ENCODE measurements at places on chromosomes 13 and 19.

DNA sequence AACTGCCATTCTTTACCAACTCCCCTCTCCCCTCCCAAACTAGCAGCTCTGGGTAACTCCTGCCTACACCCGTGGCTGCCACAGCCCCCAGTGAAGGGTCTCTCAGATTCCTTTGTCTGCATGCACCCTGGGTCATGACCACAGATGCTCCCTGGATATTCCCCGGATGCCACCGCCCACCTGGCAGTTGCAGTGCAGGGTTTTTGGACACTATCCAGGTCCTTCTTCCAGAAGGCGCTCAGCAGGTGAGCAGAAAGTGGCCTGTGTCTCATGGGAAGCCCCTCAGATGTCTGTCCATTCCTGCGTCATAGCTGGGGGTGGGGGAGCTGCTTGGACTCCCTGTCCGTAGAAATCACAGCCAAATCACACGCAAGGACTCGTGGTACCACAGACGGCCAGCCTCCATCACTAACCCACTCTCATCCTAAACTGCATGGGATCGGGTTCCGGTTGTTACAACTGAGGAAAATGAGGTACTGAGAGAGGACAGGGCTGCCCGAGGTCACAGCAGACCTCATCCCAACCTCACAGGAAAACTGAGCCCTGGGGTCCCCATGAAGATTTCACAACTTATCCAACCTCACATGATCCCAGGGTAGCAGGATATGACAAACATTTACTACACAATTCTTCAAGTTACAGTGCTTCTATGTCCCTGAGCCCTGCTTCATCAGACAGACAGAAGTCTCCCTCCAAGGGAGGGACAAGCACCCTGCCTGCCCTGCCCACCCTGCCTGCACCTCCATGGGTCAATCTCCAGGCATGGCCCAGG is 38.6 kb downstream of the ELL start:
- DNase-seq, result no peak

- DNase-seq, result no peak
Measured at GRCh38 chr13:101941095-101941783, 460.6 kb downstream of the FGF14 start.

DNA sequence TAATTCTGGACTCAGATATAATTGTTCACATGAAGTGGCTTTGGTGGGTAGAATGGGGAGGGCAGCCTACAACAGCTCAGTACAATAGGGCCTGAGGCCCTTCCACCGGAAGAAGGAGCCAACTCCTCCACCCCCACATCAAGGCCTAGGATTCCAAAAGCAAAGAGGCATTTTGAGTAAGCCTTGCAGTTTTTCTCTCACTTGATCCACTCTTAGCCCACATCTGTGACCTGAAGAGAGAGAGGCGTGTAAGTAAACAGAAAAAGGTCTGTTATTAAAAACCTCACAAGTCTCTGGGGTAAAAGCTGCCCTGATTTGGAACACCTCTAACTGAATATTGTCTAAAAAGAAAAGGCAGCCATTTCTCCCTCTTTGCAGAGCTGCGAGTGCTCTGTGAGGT is 214.1 kb upstream of the KL start:
- no peak for DNase-seq

- DNase-seq, result no peak
Measured at GRCh38 chr19:11105014-11105636, 15.9 kb downstream of the LDLR start.

Data from cerebellar nuclear complex (tissue), 1 donor.